Activated T-cell treated with anti-CD3 and anti-CD28 coated beads, Interleukin-2, amount 50 U/mL, for 72 hours (primary cell): ENCODE measurements at places on chromosomes 11 and 22. TPM values are rescaled to one million over a fixed set of nuclear protein-coding genes. Genes with fewer than 3 reads are reported as not detected.

GRCh38 chr22:47328550-47329243, 566.2 kb downstream of the TBC1D22A start:
- peaks cover 5% of the 10 kb centered on the region for H3K27me3 ChIP-seq
- H3K4me1 ChIP-seq: no peaks in the 10 kb centered on the region
- H3K27ac ChIP-seq: no peak overlapping the region
- no peak overlapping the region for H3K4me3 ChIP-seq
- peaks cover 2% of the 10 kb centered on the region for H3K36me3 ChIP-seq

- DNase-seq: no peak
- H3K36me3 ChIP-seq: peaks cover 5% of the 10 kb centered on the region
- H3K4me1 ChIP-seq: no peaks in the 10 kb centered on the region
- no peak overlapping the region for H3K4me3 ChIP-seq
Observed at GRCh38 chr22:41815716-41816115, 15.2 kb downstream of the CCDC134 start.

DNA sequence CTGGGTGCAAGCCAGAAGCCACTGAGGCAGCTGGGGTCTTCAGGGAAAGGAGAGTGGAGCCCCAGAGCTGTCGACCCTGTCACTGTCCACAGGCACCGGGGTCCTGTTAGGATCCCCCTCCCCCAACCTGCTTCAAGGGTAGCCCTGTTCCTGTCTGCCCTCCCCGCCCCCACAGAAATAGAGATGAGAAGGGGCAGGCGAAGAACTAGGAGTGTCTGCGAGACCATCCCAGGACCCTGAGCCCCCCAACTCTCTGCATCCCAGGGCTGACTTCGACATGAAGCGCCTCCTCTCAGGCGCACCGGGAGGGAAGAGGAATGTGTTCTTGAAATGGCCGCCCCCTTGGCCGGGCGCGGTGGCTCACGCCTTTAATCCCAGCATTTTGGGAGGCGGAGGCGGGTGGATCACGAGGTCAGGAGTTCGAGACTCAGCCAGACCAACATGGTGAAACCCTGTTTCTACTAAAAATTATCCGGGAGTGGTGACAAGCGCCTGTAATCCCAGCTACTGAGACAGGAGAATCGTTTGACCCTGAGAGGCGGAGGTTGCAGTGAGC, 607 bp upstream of the ZNF70 start:
- H3K27ac ChIP-seq: peak overlapping the region; percentile 72
- no peaks in the 10 kb centered on the region for H3K36me3 ChIP-seq
- peak overlapping the region; percentile 85 for H3K4me3 ChIP-seq

DNA sequence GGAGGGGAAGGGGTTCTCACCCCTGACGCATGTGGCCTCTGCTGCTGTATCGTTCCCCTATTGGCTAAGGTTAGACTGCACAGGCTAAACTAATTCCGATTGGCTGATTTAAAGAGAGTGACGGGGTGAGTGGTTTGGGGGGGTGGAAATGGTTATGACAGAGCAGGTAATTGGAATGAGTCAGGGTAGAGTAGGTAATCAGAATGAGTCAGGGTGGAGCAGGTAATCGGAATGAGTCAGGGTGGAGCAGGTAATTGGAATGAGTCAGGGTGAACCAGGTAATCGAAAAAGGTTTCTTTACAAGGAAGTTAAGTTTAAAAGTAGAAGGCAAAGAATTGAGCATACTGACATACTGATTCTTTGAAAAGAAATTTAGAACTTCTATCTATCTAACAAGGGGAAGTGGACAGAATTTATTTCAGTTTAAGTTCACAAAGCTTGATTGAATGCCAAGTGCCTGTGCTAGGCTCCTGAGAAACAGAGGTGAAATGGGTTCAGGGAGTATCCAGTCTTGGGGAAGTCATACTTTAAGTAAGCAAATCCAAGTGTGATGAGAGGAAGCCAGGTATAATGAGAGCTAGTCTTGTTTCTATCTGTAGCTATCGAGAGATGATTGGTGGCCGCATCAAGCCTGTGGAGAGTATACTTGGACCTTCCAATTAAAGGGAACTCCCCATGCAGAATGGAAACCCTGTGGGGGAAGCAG, 58.0 kb downstream of the C11orf91 start:
- H3K4me1 ChIP-seq: no peaks in the 10 kb centered on the region
- DNase-seq: peak; percentile 2
- H3K36me3 ChIP-seq: no peaks in the 10 kb centered on the region
- H3K27me3 ChIP-seq: peaks cover 24% of the 10 kb centered on the region
- H3K4me3 ChIP-seq: no peak overlapping the region

- no peak for DNase-seq
- peaks cover 2% of the 10 kb centered on the region for H3K36me3 ChIP-seq
- peak overlapping the region; percentile 69 for H3K4me3 ChIP-seq
- H3K4me1 ChIP-seq: peaks cover 27% of the 10 kb centered on the region
- H3K27ac ChIP-seq: no peak overlapping the region
- peaks cover 81% of the 10 kb centered on the region for H3K27me3 ChIP-seq
Observed at GRCh38 chr11:117877120-117877784, 794 bp upstream of the FXYD6 start.

DNA sequence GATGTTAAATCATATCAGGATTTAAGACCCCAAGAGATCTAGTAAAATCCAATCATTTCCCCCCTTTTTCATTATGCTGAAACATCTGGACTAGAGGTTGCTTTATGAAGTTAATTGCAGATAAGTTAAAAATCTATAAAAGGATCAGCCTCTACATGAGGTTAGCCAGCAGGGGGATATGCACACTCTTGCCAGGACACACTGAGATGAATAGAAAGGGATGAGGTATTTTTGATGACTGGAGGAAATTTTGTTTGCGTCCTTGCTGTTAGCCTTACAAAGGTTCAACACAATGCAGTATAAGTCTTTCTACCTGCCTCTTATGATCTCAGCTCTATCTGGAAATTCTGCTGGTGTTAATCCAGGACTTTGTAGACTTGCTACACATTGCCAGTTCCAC, 1034.3 kb downstream of the LRRC4C start:
- H3K4me1 ChIP-seq: no peaks in the 10 kb centered on the region
- no peaks in the 10 kb centered on the region for H3K27me3 ChIP-seq
- DNase-seq: no peak
- no peak overlapping the region for H3K27ac ChIP-seq
- peaks cover 2% of the 10 kb centered on the region for H3K36me3 ChIP-seq

DNA sequence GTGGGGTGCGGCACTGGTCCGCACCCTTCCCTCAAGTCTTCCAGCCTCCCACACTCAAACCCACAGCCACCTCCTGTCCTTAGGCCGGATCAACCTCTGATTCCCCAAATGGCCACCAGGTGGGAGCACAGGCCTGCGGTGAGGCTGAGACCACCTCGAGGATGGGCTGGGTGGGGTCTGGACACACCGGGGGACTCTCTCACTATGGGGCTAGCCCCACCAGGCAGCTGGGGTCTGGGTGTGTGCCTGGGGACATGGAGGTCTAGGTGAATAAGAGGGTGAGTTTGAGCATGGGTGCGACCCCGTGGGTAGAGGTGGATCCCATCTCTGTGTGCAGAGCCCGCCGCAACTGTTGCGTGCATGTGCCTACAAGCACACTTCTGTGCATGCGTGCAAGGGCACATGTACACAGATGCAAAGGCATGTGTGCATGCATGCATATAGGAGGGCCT, 32.6 kb downstream of the MYO18B start:
- H3K4me1 ChIP-seq: peaks cover 12% of the 10 kb centered on the region
- H3K27ac ChIP-seq: no peak overlapping the region
- H3K27me3 ChIP-seq: peaks cover 18% of the 10 kb centered on the region
- H3K36me3 ChIP-seq: no peaks in the 10 kb centered on the region

MAJIN gene
- total RNA-seq: 2.7 TPM

JAML gene
- total RNA-seq: 369 TPM

DNAJB13 gene
- 1.1 TPM for total RNA-seq

TUT1 gene
- total RNA-seq: 36.8 TPM

RFPL2 gene
- total RNA-seq: 0.50 TPM
